ENCODE measurements at places on chromosomes 6 and 20.

DNA sequence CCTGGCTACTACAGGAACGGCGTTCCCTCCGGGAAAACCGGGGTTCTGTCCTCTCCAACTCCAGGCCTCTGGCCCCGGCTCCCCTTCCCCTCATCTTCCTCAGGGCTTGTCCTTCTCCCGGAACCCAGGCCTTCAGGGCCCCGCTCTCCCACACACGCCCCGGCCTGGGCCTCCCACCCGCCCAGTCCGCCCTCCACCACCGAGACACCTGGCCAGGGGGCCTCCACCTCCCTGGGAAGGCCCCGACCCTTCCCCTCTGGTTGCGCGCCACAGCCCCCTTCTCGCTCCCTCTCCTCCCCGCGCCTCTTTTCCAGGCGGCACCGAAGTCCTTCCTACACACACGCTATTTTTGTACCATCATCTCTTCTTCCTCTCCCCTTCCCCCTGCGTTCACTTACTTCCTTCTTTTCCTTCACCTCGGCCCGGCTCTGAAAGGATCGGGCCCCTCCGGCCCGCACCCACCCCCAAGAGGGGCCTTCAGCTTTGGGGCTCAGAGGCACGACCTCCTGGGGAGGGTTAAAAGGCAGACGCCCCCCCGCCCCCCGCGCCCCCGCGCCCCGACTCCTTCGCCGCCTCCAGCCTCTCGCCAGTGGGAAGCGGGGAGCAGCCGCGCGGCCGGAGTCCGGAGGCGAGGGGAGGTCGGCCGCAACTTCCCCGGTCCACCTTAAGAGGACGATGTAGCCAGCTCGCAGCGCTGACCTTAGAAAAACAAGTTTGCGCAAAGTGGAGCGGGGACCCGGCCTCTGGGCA lies 1.3 kb upstream of the SIRPA start:
- DNase-seq, result peak; percentile 72

GRCh38 chr20:10631126-10631525 lies 42.7 kb downstream of the JAG1 start:
- DNase-seq, result no peak

GRCh38 chr20:37727957-37728634 lies 34.3 kb downstream of the CTNNBL1 start:
- no peak for DNase-seq

DNA sequence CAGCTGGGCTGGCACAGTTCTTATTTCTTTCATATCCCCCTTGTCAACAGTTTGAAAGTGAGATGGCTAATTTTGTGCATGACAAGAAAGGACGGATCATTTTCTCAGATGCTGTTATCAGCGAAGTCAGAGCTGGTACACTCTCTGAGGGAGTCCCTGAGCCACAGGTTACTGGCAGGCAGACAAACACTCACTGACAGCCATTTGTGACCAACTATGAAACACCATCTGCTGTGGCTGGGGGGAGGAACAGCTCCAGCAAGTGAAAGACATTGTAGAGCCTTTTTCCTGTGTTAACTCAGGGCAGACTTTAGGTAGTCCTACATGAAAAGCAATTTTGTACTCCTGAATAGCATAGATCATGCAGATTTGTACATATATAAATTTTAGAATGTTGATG lies 22.2 kb downstream of the OLIG3 start:
- DNase-seq, result no peak

DNA sequence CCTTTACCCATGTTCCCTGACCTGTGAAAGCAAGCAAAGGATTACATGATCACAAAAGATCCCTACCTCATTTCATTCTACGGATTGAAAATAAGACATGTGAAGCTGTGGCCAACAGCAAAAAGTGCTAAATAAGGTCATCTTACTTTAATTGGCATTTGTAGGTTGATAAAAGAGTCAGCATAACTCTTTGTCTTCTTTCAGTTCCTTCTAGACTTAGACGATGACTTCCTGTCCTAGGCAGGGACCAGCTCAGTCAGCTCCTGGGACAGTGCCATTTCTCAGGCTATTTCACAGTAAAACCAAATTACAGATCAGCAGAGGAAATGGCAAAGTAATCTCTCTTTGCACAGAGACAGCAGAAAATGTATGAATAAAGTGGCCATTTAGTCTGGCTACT lies 480.7 kb downstream of the RFPL4B start:
- no peak for DNase-seq
